ENCODE measurements at places on chromosomes 7 and 10. TPM values are rescaled to one million over a fixed set of nuclear protein-coding genes. Genes with fewer than 3 reads are reported as not detected.

BAMBI gene
- total RNA-seq = 12.5 TPM

PRKAR1B gene
- total RNA-seq = 16.5 TPM

PRPS1L1 gene
- not detected for total RNA-seq

DNMBP gene
- 5.5 TPM for total RNA-seq

CLDN3 gene
- not detected for total RNA-seq

TIMM23B gene
- 15.8 TPM for total RNA-seq

ZNF273 gene
- 2.4 TPM for total RNA-seq

SUN3 gene
- total RNA-seq = not detected

- DNase-seq = peak; percentile 29
These were observed 250.2 kb downstream of the ELFN1 start for GRCh38 chr7:1920266-1920681.

GRCh38 chr10:35691522-35692236 lies 49.6 kb upstream of the FZD8 start:
- no peak for DNase-seq

GRCh38 chr10:123446449-123447156 lies 219.6 kb upstream of the GPR26 start:
- DNase-seq = no peak

- peak; percentile 61 for DNase-seq
These were observed 139.4 kb downstream of the EPC1 start for GRCh38 chr10:32207544-32207943.

GRCh38 chr10:61929555-61929954 lies 28.1 kb downstream of the ARID5B start:
- DNase-seq = no peak

- DNase-seq = no peak
These were observed 15.0 kb upstream of the FAM24B start for GRCh38 chr10:122894261-122894944.

DNA sequence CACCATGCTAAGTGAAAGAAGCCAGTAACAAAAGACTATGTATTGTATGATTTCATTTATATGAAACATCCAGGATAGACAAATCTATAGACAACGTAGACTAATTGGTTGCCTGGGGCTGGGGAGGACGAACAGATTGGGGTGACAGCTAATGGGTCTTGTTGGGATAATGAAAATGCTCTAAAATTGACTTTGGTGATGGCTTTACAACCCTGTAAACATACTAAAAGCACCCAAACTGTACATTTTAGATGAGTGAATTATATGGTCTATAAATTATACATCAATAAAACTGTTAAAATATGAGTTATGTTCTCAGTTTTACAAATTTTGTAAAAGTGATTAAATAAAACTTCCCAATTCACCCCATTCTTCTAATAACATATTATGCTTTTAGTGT lies 261.5 kb downstream of the ELMO1 start:
- DNase-seq = no peak

- peak; percentile 71 for DNase-seq
These were observed 996 bp downstream of the ADAM12 start for GRCh38 chr10:126387041-126387921.

- no peak for DNase-seq
These were observed 2.4 kb downstream of the RBM20 start for GRCh38 chr10:110646417-110647135.

DNA sequence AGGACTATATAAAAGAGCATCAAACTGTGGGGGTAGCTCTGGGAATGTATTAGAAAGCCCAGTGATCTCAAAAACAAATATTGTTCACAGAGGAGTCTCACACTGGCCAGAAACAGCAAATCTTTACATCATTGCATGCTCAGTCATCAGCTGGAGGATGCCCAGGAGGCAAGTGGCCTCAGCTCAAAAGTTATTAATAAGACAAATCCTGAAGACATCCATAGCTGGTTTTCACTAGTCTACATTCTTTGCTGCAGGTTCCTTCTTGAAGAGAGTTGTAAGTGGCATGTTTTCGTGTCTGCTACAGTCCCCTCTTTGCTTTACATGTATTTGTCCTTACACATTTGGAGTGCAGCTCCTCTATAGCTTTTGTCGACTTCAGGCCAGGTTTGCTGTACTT lies 8.6 kb upstream of the CCDC7 start:
- no peak for DNase-seq

- DNase-seq = no peak
These were observed 176.9 kb upstream of the ZWINT start for GRCh38 chr10:56537984-56538383.

GRCh38 chr7:158145370-158145769 lies 442.3 kb downstream of the PTPRN2 start:
- no peak for DNase-seq

GRCh38 chr7:2317556-2318293 lies 3.5 kb upstream of the SNX8 start:
- no peak for DNase-seq

DNA sequence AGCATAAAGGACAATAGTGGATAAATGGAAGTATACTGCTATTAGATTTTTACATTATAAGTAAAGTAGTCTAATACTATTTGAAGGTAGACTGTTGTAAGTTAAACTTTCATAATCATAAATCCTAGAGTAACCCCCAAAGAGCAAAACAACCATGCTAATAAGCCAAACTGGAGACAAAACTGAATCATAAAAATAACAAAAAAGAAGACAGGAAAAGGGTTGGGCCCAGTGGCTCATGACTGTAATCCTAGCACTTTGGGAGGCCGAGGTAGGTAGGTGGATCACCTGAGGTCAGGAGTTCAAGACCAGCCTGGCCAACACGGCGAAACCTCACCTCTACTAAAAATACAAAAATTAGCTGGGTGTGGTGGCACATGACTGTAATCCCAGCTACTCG lies 9.7 kb downstream of the CACUL1 start:
- DNase-seq = no peak
